ENCODE measurements at places on chromosomes 16 and 17.

DNA sequence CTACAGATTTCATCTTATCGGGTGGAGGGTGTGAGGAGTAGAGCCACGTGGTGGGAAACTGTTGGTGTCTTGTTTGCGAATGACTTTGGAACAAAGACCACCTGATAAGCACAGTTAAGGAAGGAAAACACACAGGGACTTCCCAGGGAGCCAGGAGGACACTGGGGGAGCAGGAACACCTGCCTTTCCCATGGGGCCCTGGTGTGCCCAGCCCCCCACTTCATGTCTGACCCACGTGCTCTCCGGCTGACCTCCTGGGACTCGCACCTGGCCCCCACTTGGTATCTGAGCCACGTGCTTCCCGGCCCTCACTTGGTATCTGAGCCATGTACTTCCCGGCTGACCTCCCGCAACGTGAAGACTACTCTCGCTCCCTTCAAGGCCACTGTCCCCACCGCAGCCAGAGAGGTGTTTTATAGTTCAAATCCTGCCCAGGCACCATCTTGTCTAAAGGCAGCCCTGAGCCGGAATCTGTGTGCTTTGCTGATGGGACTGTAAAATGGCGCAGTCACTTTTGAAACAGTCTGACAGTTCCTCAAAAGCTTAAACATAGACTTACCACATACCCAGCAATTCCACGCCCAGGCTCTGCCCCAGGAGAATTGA lies 5.4 kb upstream of the CSNK1D start:
- DNase-seq: peak; percentile 82

DNA sequence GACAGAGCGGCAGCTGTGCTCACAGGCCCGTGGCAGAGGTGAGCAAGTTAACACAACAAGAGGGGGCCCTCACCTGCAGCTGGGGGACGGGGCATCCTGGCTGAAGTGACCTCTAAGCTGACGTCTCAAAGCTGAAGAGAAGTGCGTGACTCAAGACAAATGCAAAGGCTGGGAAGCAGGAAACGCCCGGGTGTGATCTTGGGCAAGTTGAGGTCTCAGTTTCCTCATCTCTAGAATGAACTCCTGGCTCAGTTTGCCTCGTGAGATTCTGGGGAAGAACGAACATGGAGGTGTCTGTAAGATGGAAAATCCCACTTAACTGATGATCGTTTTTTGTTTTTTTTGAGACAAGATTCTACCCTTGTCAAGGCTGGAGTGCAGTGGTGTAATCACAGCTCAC lies 40.1 kb upstream of the C1QL1 start:
- DNase-seq: no peak

DNA sequence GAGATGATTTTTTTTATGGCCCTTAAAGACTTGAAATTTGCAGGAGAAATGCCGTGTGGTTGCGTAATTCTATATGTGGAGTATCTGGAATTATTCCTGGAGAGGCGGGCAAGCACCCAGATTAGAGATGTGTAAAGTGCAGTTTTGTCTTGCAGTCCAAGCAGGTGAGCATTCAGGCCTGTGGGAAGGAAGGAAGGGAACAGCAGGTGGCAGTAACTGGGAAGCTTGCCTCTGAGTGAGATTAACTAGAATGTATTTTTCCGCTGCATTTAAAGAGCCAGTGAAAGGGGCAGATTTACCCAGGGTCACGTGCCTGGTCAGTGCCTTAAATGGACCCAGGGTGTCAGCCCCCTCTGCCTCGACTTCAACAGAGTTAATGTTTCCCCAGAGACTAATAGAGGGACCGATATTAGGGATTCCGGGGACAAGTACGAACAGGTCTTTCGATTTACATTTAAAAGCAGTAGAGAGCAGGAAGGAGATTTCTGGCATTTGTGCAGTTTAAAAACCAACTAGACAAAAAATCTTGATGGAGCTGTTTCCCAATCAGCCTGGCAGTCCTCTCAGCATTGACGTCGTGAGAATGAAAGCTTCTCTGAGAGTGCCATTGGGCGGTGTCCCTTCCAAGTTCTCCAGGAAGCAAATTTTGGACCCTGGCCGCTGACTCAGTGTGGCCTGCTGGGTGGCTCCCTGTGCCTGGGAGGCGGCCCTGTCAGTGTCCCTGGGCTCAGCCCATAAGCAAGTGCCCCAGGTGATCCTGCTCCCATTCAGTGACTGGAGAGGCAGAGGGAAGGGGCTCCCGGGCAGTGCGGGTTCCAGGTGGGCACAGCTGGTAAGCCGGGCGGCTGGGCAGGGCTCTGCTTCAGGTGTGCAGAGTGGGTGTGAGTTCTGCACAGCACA lies 38.2 kb downstream of the KSR1 start:
- peak; percentile 10 for DNase-seq

GRCh38 chr17:57861790-57862693 lies 12.2 kb upstream of the MRPS23 start:
- DNase-seq: no peak

GRCh38 chr16:59593194-59593661 lies 859.1 kb upstream of the GOT2 start:
- DNase-seq: no peak

DNA sequence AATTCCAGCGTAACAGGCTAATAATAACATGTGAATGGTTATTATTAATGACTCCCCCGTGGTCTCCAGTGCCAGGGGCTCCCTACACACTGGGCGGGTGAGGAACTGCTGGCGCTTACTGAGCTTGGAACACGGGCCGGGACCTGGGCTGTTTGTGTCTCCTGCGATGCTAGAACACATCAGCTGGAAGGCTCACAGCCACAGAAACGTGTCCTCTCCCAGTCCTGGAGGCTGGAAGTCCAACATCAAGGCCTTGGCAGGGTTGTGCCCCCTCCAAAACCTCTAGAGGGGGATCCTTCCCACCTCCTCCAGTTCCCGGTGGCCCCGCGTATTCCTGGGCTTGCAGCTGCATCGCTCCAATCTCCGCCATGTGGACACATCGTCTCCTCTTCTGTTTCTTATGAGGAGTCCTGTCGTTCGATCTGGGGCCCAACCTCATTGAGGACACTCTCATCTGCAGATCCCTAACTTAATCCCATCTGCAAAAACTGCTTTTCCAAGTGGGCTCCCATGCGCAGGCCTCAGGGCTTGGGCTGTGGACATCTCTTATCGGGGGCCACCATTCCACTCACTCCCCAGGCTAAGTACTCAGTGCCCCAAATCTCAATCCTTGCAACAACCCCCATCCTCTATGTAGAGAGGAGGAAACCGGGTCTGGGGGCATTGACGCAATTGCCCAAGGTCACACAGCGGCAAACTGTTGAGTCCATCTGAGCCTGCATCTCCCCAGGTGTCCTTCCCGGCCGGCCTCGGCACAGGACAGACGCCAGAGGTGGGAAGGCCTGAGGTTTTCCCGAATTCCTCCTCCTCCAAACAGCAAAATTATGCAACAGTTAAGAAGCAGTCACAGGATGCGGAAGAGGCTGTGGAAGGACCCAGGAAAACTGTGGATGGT lies 193.9 kb downstream of the IRF8 start:
- DNase-seq: no peak

DNA sequence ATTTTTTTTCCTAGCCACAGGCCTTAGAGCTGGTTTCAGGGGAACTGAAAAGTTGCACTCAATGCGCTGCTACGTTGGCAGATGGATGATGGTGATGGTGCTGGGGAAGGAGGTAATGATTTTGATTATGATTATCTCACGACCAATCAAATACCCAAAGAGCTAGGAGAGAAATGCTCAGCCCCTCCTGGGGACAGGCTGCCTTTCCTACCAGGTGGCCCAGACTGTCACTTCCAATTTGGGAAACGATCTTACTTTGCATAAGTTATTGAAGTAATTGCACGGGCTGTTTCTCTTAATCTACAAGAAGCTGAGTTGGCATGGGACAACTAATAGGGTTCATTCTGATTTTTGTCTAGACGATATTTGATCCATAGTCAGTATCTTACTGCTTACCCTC lies 379.7 kb upstream of the EEF2KMT start:
- DNase-seq: no peak

- no peak for DNase-seq
Measured at GRCh38 chr17:69763503-69763902, 311.5 kb upstream of the KCNJ16 start.

DNA sequence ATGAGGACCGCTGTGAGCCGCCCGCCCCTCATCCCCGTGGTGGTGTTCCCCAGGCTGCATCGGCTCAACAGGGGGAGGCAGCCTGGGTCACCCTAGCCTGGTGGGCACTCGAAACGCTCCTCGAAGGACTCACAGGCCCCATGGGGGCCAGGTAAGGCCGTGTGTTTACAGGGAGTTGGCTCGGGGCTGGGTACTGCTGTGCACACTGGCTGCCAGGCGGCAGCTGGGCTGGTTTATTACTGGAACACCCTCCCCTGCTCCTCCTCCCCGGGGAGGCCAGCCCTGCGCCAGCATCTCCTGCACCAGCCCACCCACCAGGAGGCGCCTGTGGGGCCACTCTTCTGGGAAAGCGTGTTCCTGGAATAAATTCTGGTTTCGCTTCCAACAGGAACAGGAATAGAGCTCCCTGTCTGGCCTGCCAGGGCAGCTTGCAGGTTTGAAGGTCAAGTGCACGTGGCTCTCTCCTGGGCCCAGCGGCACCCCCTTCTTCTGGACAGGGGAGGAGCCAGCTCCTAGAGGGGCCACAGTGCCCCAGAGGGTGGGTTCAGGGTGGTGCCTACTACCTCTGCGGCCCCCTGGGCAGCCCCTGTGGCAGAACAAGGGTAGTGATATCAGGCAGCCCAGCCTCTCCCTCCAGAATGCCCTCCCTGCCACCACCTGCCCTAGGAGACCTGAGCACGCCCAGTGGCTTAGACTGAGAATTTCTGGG lies 11.3 kb downstream of the MCRIP1 start:
- DNase-seq: peak; percentile 19

DNA sequence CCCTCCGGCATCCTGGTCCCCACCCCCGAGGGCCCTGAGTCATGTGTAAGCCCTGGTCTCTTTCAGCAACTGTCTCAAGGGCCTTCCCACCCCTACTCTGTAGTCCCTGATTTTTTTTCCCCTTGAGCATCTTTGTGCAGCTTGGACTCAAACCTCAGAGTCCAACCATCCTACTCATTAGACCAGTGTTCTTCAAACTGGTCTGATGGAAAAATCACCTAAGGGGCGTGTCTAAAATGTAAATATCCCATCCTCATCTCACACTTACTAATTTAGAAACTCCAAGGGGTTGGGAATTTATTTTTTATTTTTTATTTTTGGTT lies 624 bp downstream of the G6PC3 start:
- DNase-seq: no peak

DNA sequence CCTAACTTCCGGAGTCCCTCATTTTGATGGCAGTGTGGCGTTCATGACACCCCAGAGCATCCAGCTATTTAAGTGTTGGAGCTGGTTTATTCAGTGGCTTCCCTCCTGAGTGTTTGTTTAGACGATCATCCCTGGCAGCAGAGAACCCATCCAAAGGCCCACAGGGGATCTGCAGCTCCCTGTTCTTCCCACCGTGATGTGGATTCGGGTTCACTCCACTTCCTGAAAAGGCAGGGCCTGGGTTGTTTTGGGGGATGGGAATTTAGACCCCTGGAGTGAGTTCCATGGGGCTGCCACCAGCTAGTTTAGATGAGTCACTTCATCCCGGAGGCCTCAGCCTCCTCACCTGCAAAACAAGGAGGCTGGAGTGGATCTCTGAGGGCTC lies 2.3 kb downstream of the KSR1 start:
- peak; percentile 70 for DNase-seq

DNA sequence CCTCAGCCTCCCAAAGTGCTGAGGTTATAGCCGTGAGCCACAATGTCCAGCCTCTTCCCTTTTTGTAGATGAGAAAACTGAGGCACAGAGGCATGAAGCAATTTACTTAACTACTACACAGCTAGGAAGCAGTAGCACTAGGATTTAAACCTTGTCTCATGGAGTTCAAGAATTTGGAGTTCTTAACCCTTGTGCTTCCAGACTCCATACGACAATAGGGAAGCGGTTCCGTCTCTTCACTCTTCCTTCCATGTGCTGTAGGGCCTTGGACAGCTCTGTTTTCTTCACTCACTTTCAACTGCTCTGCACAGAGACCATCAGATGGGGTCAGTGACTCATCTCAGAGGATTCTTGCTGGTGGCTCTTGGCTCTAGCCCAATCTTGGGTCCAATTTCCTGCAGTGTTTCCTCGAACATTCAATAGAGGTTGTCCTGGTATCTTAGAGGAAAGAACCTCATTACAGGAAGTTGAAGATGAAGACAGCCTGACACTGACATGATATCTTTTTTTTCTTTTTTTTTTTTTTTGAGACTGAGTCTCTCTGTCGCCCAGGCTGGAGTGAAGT lies 19.3 kb downstream of the ITGAL start:
- DNase-seq: no peak

Data from NCI-H1417 (cell line).